ENCODE measurements at places on chromosomes 2 and 18.

- DNase-seq: no peak
These were observed 64.5 kb downstream of the TMEM131 start for GRCh38 chr2:97931118-97931857.

DNA sequence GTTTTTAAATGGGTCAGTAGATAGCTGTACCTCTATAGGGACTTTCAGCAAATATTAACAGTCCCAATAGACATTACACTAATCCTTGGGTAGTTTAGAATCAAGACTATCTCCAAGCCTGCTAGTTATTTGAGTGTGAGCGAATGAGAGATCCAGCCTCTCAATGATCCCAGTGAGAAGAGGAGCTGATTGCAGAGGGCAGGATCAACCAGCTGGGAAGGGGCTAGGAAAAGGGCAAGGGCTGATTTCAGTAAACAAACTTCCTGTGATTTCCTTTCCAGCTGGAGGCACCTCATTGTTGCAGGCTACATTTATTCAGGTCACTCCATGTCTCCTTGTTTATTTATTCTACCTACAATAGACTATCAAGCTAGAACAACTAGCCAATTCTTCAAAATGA, 84.1 kb upstream of the CTNNA2 start:
- DNase-seq: no peak

DNA sequence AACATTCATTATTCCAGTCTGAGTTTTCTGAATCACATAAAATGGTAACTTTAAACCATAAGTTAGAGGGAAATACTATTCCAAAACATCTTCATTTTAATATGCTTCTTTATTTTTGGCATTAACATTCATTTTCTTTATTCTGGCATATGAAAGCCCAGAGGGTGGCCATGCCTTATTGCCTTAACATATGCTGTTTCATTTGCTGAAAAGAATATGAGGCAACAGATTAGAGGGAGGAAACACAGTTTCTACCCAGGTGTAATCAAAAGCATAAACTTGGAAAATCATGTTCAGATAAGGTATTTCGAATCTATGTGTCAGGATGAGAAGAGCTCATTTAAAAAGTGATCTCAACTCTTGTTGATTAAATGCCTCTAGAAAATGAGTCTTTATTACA, 379.9 kb upstream of the DSEL start:
- DNase-seq: no peak

GRCh38 chr2:60554646-60555065, 1.2 kb upstream of the BCL11A start:
- DNase-seq: no peak

- DNase-seq: no peak
These were observed 2.4 kb upstream of the PDE11A start for GRCh38 chr2:178075006-178075326.

GRCh38 chr2:6602471-6602870, 263.2 kb downstream of the CMPK2 start:
- DNase-seq: no peak

- DNase-seq: no peak
These were observed 132.8 kb downstream of the AGAP1 start for GRCh38 chr2:235626658-235627057.

DNA sequence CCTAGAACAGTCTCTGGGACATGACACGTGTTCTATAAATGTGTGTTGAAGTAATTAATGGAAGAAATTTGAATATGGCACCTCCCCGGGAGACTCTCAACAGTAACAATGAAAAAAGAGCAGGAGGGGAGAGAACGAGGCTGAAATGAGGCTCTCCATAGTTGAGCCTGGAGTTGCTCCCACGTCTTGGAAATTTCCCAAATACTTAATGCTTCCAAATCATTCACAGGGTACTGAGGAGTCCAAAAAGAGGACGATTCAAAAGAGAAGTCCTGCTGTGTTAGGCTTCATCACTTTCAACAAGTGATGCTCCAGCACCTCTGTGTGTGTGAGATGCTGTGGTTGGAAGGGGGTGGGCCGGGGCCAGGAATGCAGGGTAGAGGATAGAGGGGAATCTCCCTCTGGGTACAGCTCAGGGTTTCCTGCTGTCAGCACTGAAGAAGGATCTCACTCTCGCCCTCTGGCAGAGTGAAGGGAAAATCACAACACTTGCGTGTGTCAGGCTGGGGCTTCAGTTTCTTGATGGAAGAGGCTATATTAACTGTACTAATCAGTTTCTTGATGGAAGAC, 18.1 kb upstream of the ZNF407 start:
- no peak for DNase-seq

DNA sequence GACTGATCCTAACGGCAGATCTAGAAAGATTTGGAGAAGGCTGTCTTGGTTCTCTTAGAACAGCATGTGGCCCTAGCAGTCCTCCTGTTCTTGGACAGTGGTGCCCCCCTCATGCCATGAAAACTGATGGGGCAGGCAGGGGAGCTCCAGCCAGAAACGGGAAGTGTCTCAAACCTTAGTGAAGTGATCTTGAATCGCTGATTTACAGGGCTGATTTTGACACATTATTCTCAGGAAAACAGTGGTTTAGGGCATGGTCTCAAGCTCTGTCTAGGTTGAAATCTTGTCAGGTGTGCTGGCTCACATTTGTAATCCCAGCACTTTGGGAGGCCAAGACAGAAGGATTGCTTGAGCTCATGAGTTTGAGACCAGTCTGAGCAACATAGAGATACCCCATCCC, 37.8 kb downstream of the SRSF7 start:
- DNase-seq: no peak

- DNase-seq: no peak
These were observed 139.6 kb downstream of the TTC32 start for GRCh38 chr2:19762142-19762541.

- peak; percentile 32 for DNase-seq
These were observed 901 bp downstream of the WDFY1 start for GRCh38 chr2:223944166-223944702.

GRCh38 chr2:27638709-27639108, 9.9 kb downstream of the GPN1 start:
- no peak for DNase-seq

DNA sequence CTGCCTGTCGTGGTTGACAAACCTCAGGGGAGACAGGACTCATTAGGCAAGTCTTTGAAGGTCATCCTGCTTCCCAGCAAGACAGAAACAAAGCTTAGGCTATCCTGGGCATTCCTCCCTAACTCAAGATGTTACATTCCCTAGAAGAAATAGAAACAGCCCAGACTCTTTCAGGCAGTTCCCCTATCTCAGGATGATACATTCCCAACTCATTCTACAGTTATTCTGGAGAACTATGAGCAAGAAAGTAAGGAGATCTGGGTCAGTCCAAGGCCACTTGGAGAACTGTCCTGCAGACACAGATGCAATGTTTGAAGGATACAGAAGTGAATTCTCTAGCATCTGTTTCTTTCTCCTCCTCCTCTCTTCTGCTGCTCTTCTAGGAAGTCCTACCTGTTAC, 220.1 kb upstream of the NCKAP5 start:
- no peak for DNase-seq

- peak; percentile 88 for DNase-seq
These were observed 46.1 kb upstream of the PLB1 start for GRCh38 chr2:28449488-28450395.

DNA sequence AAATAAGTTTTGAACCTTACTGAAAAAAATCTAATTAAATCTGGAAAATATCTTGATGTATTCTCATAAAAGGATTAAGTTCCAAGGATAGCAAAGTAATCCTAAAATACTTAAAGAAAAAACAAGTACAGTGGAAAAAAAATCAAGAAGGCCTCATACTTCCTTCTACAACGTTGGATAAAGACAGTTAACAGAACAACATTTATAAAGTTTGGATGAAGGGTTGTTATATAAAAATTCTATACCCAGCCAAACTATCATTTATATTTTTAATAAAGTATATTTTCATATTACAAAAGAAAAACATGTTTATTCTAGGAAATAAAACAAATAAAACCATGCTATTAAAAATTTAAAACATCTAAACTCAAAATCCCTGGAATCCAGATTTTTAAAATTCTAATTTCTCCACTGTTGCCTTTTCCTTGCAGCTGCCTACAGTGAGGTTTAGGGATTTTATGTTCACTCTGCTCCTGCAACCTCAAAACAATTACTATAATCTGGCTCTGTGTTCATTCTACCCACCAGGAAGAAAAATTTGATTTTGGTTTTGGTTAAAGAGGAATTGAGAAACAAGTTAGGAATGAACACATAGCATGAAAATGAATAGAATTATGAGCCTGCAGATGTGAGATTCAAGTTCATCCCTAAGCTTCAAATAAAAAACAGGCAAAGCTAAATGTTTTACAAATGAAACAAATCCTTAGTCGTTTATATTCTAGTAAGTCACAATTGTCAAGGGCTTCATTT, 142.8 kb downstream of the LPIN1 start:
- no peak for DNase-seq

DNA sequence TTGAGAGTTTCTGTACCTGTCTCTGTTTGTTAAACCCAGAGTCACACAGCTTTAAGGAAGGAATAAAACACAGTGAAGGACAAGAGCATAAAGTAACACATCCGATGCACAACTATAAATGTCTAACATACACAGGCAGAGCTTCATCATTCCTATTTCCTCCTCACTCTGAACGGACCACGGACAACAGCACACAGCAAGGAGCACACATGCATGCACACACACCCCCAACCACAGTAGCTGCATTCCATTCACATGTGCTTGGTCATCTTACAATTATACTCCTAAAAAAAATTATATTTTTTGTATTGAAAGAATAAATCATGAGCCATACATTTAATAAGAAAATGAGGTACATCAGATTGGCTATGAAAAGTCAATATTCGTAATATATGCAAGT, 58.3 kb downstream of the ID2 start:
- DNase-seq: no peak

DNA sequence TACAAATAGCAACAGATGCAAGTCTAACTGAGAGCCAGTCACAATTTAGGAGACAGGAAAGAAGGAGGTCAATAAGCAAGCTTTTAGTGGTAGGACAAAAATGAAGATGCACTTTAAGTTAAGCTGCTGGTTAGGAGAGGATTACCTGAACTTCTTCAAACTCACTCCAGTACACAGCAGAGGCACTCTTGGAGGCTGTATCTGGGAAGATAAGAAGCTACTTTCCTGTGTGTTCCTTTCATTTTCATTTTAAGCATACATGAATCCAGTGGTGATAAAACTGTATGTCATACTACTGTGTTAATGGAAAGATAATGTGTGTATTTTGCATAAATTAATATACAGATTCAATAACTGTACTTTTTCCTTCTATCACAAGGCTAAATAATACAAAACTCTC, 49.6 kb downstream of the HYCC2 start:
- DNase-seq: no peak

DNA sequence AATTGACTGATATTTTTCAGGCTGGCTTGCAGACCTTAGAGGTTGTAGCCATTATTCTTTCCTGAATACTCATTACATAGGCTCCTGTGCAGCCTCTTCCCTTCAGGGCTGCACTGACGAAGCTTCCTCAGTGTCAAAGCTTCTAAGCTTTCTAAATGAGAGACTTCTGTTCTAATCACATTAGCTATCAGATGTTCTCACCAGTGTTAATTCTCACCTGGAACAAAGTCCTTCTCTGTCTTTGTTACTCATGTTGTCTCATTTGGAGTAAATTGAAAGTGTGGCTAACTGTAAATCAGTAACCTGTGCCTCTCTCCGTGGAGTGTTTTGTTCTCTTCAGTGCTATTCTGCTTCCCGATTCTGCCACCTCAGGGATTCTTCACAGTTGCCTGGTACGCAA, 76.9 kb downstream of the MC4R start:
- DNase-seq: no peak

DNA sequence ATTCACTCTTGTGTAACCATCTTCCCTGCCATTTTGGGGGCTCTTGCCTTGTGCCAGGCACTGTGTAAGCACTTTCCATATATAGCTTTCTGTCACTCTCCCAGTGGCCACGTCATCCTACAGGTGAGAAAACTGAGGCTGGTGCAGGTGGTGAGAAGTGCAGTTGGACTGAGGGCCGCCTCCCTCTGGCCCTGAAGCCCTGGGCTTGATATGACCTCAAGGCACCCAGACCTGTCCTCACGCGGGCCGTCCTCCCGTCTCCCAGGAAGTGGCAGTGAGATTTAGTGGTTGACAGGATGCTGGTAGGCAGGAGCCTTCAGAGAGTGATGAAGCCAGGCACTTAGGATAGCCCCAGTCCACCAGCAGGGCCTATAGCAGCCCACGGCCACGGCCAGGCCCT, 30.5 kb downstream of the MAL start:
- no peak for DNase-seq

DNA sequence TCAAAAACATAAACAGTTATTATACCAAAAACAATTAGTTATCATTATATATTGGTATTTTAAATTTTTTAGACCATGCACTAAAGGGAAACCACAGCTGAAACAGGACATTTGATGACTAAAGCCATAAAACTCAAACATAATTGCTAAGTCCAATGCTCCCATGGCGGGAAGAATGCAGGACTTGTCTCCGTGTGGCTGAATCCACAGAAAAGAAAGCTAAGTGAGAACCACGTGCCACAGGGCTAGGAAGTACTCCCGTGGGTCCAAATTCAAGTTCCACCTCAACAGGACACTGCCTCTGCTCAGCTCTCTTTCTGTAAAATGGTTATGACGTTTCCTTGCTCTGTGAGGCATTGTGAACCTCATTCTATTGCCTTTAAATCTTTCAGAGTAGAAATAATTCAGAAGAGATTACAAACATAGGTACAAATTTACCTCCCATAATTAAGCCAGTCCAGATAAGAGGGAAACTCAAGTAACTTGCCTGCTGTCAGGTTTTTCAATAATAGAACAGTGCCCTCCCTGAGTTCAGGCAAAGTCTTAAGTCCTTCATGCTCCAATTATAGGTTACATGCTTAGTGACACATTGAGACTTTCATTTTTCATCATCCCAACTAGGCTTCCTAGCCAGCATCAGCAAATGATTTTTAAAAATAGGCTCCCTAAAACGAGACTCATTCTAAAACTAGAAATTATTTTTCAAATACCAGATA, 36.7 kb downstream of the FTCDNL1 start:
- DNase-seq: no peak

GRCh38 chr2:1518867-1519530, 105.7 kb downstream of the TPO start:
- no peak for DNase-seq

GRCh38 chr2:145744541-145745386, 1224.8 kb upstream of the ZEB2 start:
- DNase-seq: no peak

GRCh38 chr18:7164323-7165004, 46.9 kb upstream of the LAMA1 start:
- no peak for DNase-seq

GRCh38 chr18:26429535-26430226, 118.7 kb downstream of the KCTD1 start:
- DNase-seq: no peak

DNA sequence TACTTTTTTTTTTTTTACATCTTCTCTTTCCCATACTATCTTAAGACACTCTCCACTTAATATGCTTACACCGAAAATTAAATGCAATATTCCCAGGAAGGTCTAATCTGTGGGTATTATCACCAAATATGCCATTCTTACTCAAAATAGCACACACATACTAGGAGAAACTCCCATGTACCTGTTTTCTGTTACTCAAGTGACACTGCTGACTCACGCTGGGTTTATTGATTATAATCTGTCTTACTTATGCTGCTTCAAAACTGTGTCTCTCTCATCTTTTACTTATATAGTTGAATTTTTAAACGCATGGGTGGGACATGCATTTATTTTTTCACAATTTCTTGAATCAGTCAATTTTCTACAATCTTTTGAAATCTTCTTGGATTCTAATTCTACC, 29.9 kb downstream of the MRPL19 start:
- no peak for DNase-seq

Data from stimulated activated CD4-positive, alpha-beta T cell treated with anti-CD3 and anti-CD28 coated beads, Interleukin-4, amount 100 ng/mL, for 1 hour (primary cell).